ENCODE measurements at places on chromosomes 1 and 21.

GRCh38 chr1:183898001-183898396 lies 93.1 kb downstream of the RGL1 start:
- DNase-seq, result no peak

GRCh38 chr1:36481771-36482723 lies 666 bp downstream of the CSF3R start:
- no peak for DNase-seq

DNA sequence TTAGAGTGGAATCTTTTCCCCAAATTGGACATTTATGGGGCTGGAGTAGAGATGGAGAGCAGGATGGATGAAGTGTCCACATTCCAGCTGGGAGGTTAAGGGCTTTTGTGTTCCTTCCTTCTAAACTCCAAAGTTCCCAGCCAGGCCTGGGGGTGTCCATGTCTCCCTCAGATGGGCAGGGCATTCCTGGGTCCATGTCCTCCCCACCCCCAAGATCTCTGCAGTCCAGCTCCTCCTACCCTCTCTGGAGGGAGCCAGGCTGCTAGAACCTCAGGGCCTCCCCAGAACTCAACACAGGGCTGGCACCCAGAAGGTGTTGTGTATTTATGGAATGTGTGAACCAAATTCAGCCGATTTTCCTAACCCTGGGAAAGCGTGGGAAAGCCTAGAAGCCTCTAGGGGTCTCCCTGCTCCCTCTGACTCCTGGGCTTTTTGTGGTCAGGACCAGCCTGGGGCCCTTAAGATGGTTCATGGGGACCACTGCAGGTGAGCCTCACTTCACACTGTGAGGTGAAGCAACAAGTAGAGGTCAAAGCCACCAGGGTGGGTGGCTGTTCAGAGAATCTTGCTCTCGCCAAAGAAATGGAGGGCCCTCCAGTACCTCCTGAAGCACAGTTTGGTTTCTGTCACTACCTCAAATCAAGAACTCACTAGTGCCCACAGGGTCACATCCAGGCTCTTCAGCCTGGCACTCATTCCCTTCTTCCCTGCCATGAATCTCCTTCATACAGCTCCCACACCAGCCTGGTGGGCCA lies 54.8 kb downstream of the GLIS1 start:
- DNase-seq, result no peak

- no peak for DNase-seq
Observed at GRCh38 chr1:235806123-235806522, 60.6 kb downstream of the LYST start.

DNA sequence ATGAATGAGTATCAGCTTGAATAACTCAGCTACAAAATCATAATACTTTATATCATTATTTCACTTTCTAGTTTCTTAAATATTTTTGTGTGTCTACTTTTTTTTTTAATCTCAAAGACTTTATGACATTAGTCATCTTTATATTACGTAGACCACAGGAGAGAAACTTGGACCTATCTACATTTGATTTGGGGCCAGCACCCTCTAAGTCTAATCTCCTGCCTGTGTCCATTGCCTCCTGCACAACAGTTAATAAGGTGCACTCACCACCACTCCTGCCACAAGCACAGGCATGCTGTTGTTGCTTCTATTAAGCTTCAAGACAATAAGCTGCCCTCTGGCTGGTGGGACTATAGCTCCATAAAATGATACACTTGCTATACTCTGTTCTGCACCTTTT lies 70.4 kb downstream of the DIRAS3 start:
- DNase-seq, result no peak

- no peak for DNase-seq
Observed at GRCh38 chr1:86788300-86789206, 84.2 kb downstream of the SH3GLB1 start.

- no peak for DNase-seq
Observed at GRCh38 chr1:101280049-101280592, 43.3 kb downstream of the S1PR1 start.

DNA sequence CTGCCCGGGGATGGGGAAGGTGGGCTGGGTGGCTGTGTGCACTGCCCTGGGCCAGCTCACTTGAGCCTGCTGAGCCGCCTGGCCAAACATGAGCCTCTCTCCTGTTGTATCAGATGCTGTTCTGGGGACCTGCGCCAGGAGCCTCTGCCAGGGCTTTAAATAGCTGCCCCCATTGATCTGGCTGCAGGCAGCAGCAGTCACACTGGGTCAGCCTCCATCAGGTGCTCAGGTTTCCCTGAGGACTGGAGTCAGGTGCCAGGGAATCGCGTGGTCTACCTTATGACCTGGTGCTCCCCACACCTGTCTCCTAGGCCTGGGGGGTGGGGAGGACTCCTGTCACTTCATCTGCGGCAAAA lies 700 bp upstream of the CCDC28B start:
- DNase-seq, result no peak

GRCh38 chr21:41801321-41802197 lies 34.7 kb upstream of the RIPK4 start:
- no peak for DNase-seq

- no peak for DNase-seq
Observed at GRCh38 chr1:20479840-20480239, 6.2 kb downstream of the CAMK2N1 start.

DNA sequence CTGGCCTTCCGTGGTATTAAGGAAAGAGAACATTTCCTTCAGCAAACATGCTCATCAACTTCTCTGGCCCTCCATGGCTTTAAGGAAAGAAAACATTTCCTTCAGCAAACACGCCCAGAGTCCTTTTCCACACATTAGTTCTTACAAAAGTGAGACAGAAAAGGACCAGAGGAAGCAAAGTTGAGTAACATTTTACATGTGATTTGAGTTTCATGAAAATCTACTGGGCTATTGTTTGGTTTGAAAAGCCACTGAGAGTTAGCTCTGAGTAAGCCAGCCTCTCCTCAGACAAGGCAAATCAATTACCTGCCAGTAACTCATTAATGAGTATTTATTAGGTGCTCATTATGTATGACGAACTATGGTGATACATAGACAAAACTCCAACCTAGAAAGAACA lies 78.0 kb downstream of the NID1 start:
- DNase-seq, result no peak

DNA sequence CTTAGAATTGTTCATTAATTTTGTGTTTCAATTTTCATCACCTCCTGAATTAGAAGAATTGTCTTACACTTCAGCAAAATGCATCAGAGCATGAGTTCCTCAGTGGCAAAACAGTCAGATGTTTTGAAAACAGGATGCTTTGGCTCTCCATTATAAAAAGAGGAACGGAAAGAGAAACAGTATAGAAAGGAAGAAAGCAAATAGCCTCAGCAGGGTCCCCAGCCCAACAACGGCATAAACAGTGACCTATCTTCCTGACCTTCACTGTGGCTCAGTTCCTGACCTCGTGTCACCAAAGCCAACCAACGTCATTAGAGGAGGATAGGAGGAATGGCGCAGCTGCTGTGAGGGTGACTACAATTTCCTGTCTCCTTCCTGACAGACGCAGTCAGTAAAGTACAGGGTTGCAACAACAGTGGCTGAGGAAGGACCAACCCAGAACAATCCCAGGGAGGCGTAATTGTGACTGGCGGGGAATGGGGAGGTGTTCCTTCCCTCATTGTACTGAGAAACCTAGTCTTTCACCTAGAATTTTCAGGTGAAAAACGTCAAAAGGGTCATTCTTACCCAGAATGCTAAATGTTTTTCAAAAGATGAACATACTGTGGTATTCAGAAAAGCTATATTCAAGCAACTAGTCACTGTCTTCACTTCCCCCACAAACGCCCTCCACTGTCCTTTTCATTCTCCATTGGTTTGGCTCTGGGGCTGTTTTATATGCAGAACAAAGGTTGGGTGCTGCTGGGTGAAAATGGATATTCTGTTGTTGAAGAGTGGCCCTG lies 197.9 kb upstream of the SGIP1 start:
- DNase-seq, result peak; percentile 54

DNA sequence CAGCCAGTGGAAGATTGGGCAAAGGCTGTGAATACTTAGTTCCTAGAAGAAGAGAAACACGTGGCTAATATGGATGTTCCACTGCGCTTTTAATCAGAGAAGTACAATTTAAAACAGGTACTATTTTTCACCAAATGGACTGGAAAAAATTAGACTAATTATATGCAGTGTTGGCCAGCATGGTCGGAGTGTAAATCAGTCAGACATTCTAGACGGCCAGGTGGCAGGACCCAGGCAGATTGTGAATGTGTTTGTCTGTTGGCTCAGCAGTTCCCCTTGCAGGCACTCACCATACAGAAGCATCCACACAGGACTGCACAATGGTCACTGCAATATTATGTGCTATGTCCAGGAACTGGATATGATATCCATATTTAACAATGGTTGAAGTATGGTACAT lies 23.9 kb upstream of the SLC25A34 start:
- DNase-seq, result no peak

GRCh38 chr1:116711263-116711840 lies 42.9 kb upstream of the CD2 start:
- DNase-seq, result peak; percentile 32

- no peak for DNase-seq
Observed at GRCh38 chr21:45551783-45552695, 9.8 kb upstream of the SLC19A1 start.

- no peak for DNase-seq
Observed at GRCh38 chr1:23810818-23811540, 10.4 kb upstream of the GALE start.

GRCh38 chr1:170530972-170531757 lies 801 bp upstream of the GORAB start:
- DNase-seq, result no peak

- no peak for DNase-seq
Observed at GRCh38 chr21:37580666-37581065, 214.1 kb downstream of the DYRK1A start.

DNA sequence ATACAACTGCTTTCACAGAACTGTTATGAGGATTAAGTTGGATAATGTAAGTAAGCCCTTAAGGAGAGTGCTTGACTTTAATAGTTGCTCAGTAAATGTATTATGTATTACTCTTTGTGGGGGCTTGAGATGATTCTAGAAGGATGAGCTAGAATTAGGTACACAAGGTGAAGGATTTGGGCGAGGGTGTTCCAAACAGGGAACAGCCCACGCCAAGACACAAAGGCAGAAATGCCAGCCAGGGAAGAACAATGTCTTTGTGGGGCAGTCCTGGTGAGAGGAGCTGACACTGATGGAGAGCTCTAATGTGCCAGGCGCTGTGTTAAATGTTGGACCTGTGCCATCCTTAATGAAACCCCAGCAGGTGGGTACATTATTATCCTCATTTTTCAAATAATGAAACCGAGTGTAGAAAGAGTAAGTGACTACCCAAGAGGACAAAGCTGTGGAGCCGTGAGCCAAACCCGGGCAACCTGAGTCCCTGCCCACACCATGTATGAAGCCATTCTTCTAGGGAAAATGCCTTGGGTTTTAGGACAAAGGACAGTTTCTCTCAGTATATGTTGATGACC lies 362.4 kb downstream of the HHAT start:
- no peak for DNase-seq

DNA sequence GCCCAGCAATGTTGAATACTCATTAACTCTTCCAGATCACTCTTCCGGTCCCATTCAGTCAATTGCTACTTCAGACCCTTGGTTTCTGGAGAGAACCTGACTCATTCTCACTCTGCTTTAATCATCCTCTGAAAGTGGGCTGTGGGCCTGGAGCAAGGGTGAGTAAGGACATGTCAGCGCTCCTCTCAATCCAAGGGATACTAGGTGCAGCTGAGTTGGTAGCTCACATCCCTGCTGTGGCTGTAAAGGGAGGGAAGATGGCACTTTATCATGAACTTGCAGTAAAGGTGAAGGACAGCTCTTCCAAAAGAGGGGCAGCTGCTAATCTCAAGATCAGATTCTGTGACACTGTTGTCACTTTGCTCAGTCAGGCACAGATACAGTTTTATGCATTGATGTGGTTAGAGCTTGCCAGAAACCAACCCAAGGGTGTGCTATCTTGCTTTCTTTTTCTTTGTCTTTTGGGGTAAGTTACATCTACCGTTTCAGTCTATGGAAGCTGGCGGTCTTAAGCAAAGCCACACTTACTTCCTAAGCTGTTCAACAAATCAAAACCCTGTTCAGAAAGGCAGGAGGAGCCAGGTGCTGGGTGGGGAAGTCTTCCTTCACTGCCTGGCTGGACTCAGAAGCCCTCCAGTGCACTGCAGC lies 26.5 kb upstream of the NTPCR start:
- peak; percentile 36 for DNase-seq

DNA sequence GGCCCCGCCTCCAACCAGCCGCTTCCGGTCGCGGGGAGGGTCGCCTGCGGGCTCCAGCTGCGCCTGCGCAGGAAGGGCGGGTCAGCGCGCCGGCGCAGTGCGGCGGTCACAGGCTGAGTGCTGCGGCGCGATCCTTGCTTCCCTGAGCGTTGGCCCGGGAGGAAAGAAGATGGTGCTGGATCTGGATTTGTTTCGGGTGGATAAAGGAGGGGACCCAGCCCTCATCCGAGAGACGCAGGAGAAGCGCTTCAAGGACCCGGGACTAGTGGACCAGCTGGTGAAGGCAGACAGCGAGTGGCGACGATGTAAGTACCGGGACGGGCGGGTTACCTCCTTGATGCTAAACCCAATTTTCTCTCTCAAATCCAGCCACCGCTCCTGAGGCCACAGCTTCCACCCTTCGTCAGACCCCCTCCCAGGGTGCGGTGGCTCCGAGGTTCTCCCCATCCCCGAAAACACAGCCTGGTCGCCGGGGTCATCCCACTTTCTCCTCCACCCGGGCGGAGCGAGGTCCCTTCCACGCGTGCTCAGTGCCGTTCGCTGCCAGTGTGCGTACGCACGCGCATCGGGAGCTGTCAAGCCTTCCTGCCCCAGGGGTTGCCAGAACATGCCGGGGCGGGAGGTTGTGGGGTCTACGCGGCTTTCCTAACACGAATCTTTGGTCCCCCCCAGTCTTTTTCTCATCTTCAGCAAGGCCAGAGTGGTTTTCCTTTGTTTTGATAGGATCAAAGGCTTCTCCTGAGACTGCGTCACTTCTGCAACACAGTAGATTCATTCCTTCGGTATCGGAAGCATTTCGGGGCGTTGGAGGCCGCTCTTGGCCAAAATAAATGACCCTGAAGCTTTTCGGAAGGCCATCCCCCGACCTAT lies at the start of gene SARS1:
TSS of gene SARS1 (plus strand) at position 95 of the 870 bp plus-strand sequence. CDS start at position 170, 75 bp downstream.
- DNase-seq, result peak; percentile 86

GRCh38 chr1:208988811-208989222 lies 594.7 kb upstream of the CAMK1G start:
- no peak for DNase-seq

DNA sequence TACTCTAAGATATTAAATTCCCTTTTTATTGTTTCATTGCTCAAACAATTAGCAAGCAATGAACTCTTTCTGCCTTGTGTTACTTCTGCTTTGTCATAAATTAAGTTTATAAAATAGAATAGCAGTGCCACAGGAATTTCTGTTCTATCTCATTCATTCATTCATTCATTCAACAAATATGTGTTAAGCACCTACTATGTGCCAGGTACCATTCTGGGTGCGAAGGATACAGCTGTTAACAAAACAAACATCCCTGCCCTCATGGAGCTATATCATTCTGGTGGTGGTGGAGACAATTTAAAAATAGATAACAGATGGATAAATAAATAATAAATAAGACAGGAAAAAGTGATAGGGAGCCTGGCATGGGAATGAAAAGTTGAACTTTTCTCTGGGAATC lies 34.5 kb upstream of the AHCYL1 start:
- DNase-seq, result no peak

GRCh38 chr21:39012326-39013230 lies 170.7 kb downstream of the PSMG1 start:
- no peak for DNase-seq

- no peak for DNase-seq
Observed at GRCh38 chr1:236808564-236809130, 13.6 kb downstream of the MTR start.

Data from stimulated activated CD4-positive, alpha-beta T cell treated with anti-CD3 and anti-CD28 coated beads, Interleukin-15, amount 100 ng/mL, for 48 hours (primary cell).